ENCODE measurements at places on chromosomes 2 and 18. TPM values are rescaled to one million over a fixed set of nuclear protein-coding genes. Genes with fewer than 3 reads are reported as not detected.

GRCh38 chr18:79870301-79871025 lies 72.7 kb downstream of the KCNG2 start:
- no peak overlapping the region for H3K27ac ChIP-seq
- H3K27me3 ChIP-seq: no peaks in the 10 kb centered on the region
- no peak for DNase-seq
- H3K4me3 ChIP-seq: no peak overlapping the region
- H3K4me1 ChIP-seq: no peaks in the 10 kb centered on the region

GRCh38 chr2:161246281-161246680 lies 61.9 kb upstream of the PSMD14 start:
- peaks cover 5% of the 10 kb centered on the region for H3K4me1 ChIP-seq
- H3K27me3 ChIP-seq: peaks cover 10% of the 10 kb centered on the region
- DNase-seq: no peak
- H3K27ac ChIP-seq: no peak overlapping the region

DNA sequence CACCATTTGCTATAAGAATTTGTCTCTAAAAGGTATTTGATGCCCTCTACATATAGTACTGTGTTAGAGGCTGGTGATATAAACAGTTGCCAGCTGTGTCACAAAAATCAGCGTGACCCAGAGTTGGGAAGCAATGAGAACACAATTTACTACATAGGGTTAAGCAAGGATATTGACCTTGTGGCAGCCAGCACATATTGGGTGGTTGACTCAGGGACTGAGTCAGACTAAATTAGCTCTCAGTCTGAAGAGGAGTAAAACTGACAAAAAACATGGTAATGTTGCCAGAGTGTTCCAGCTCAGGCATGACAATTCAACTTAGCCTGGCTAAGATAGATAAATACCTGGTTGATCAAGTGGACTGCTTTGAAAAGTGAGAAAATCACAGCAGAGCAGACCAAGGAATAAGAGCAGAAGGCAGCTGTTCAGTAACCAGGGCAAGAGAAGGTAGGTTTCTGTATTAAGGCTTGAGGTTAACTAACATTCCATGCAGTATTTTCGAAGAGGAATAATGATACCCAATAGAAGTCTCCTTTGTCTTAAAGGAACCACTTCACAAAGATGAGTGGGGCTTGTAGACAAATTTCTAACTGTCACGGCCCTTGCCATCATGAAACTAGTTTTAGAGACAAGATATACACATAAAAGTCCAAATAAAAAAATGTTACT lies 108.2 kb upstream of the ERBB4 start:
- no peak for DNase-seq
- no peaks in the 10 kb centered on the region for H3K36me3 ChIP-seq
- H3K27me3 ChIP-seq: no peaks in the 10 kb centered on the region
- H3K27ac ChIP-seq: no peak overlapping the region

DNA sequence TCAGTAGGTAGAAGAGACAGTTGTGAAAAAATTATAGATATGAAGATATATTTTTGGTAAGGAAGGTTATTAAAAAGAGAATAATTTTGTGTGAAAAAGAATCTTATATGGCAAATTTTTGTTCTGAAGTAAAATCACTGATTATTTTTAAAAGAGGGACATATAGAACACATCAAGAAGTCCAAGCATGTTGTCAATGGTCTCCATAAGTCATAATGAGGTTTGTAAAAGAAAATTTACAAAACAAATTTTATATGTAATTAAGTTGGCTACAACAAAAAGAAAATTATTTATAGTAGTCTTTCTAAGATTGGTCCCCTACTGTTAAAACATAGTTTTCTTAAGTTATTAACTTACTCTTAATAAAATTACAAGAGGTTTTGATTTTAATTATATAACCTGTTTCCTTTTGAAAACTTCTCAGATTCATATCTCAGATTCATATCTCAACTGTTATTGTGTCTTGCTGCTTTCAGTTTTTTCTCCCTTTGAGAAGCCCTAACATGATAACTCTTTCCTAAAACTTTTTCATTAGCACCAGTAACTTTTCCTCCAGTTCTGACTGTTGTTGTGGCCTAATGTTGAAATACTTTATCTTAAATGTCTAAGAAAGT lies 81.2 kb downstream of the SH3YL1 start:
- H3K36me3 ChIP-seq: no peaks in the 10 kb centered on the region
- H3K4me3 ChIP-seq: no peak overlapping the region
- H3K27ac ChIP-seq: no peak overlapping the region

DNA sequence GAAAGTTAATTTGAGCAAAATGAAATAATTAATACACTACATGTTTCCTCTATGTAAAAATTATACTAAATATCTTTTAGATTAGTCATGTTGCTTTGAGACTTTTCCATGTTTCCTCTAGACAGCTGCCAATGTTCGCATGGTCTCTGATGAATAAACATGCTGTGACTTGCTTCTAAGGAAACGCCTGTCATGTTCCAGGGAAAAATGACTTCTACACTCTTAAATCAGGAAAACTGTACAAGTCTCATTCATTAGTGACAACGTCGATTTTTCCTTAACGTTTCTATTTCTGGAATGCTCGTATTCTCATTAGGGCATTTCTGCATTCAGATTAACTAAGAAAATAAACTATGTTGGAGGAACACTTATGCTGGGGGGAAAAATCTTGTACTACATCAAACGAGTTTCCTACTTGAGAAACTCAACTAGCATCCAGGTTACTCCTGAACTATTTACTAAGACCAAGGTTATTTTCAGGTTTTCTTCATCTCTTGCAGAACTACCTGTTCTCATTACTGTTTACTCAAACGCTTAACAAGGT lies 1.6 kb downstream of the COBLL1 start:
- no peak for DNase-seq
- H3K36me3 ChIP-seq: no peaks in the 10 kb centered on the region
- peaks cover 6% of the 10 kb centered on the region for H3K27me3 ChIP-seq
- H3K27ac ChIP-seq: no peak overlapping the region
- peak overlapping the region; percentile 83 for H3K4me3 ChIP-seq

SERPINB5 gene
- polyA plus RNA-seq: 0.03 TPM

GALNT5 gene
- 0.02 TPM for polyA plus RNA-seq

All from H1 (cell line).